ENCODE measurements at places on chromosomes 16 and 17.

- DNase-seq: no peak
Measured at GRCh38 chr17:56217921-56218320, 64.6 kb downstream of the ANKFN1 start.

DNA sequence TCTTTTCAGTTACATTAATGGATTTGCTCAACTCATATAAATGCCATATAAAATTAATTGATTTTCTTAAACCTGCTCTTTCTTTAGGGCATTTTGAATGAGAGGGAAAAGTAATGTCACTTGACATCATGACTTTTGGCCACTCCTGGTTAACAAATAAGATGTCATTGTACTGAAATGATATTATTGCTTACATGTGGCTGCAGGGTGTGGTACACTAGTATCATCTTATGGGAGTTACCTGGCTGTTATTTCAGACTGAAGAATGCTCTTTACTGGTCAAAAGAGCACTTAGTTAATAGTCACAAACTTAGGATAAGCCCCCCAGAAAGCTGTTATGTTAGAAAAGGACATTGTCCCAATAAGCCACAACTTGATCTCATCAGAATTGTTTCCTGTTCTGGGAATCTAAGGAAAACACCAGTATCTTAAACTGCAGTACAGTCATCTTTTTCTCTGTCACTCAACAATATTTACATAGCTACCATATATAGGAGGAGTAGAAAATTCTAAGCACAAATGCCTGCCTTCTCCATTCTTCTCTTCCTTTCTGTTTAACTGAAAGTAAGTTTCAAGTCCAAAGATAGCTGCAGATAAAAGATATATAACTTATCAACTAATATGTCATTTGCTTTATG is 53.9 kb upstream of the MRC2 start:
- no peak for DNase-seq

DNA sequence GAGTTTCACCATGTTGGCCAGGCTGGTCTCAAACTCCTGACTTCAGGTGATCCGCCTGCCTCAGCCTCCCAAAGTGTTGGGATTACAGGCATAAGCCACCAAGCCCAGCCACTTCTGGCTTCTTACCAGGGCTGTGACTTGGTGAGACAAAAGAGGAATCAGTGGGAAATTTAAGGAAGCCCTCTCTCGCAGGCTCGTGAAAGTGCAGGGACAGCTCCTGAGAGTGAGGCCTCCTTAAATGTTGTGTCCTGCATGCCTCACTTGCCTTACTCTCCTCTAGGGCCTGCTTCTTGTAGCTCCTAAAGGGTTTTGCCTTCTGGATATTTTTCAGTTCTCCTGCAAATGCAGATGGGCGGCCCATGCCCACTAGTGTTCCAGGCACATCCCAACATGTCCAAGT is 5.2 kb downstream of the AHSP start:
- no peak for DNase-seq

DNA sequence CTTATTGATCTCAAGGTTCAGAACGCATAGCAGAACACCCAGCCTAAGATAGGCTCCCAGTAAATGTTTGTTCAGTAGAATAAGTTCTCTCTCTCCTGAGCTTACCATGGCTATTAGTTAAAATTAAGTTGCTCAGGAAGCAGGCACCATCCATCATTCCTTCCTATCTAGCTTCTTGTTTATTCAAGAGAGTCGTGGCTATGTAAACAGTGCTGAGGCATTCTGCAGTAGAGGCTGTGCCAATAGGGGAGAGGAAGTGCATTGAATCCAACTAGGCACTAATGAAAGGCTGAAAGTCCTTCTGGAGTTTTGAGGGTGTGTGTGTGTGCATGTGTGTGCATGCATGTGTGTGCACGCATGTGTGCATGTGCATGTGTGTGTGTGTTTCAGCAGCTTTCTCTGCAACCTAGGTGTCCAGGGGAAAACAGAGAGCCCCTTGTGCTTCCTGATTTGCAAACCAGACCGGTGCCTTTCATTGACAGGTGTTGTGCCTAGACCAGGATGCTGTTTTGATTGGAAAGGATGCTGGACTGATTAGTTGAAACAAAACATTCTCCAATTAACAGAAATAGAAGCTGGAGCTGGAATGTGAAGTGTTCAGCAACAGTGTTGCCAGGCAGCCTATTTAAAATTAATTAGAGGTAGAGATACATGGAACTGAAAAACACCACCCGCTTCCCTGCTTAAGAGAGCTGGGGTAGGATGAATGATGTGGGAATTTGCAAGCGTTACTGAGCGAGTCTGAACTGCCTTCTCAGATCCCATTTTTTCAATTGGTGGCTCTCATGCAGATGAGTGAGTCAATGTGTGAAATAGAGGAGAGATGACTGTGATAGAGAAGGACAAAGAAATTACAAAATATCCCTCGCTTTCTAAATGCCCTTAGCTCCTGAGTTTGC is 103.3 kb upstream of the CLEC3A start:
- no peak for DNase-seq

- no peak for DNase-seq
Measured at GRCh38 chr17:20206068-20206467, 196.9 kb downstream of the SPECC1 start.

DNA sequence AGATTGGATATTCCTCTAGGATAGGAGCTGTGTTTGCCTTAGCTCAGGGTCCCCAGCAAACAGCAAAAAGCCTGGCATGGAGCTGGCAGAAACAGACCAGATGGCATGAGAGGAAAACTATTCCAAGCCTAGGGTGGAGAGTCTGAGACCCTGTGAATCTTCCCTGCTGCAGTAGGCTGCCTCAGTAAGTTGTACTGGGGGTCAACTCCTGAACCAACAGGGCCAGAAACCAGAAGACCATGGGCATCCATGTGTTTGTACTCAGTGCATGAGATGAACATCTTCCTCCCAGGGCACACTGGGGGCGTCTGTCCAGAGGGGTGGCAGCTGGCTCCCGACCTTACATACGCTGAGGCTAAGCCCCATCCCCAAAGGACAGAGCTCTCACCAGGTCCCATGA is 214.4 kb downstream of the C16orf78 start:
- DNase-seq: peak; percentile 7

- no peak for DNase-seq
Measured at GRCh38 chr17:79189305-79189704, 114.7 kb downstream of the ENGASE start.

- no peak for DNase-seq
Measured at GRCh38 chr16:87323727-87324410, 6.7 kb upstream of the C16orf95 start.

- DNase-seq: no peak
Measured at GRCh38 chr17:49401971-49402611, 12.6 kb downstream of the PHB1 start.

GRCh38 chr16:48636521-48636920 is 26.5 kb upstream of the N4BP1 start:
- DNase-seq: no peak

GRCh38 chr17:2909846-2910234 is 113.6 kb downstream of the RAP1GAP2 start:
- DNase-seq: no peak

DNA sequence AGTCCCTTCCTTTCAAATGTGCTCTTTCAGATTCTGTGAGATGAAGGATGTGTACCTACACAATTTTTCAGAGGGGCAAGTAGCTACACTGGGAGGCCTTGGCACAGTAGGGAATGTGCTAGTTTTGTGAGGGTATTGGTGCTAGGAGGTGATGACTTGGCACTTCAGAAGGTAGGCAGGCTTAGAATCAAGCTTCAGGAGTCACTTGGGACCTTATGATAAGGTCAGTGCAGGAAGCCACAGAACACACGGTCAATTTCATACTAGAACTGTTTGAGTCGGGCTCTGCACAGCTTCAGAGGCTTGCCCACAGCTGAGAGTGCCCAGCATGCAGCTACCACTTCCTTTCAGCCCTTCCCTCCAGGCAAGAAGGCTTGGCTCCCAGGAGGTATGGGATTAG is 6.1 kb downstream of the CMTM1 start:
- no peak for DNase-seq

DNA sequence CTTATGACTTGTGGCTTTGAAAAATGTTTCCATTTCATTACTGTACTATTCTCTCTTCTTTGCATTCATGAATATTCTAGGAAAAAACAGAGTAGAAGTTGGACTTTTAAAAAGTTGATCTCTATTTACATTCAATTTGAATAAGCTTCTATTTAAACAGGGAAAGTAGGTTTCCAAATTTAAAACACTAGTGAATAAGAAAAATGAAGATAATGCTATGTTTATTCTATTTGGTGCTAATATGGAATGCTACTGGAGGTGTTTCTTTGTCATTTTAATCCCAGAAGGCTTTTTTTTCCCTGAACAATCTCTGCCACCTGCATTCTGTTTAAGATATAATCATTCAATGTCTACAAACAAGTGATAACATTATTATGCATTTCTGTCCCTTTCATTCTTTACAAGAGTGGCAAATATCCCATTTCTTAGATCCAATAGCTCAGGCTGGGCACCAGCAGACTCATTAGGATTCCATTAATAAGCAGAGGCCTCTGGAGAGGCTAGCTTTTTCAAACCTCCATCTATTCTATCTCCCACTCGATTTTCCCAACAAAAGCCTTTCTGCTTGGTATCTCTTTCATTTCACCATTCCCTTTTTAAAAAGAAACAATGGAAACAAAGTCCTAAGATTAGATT is 1001.6 kb upstream of the CDH8 start:
- DNase-seq: no peak

GRCh38 chr17:82780195-82780594 is 28.3 kb downstream of the TBCD start:
- no peak for DNase-seq

DNA sequence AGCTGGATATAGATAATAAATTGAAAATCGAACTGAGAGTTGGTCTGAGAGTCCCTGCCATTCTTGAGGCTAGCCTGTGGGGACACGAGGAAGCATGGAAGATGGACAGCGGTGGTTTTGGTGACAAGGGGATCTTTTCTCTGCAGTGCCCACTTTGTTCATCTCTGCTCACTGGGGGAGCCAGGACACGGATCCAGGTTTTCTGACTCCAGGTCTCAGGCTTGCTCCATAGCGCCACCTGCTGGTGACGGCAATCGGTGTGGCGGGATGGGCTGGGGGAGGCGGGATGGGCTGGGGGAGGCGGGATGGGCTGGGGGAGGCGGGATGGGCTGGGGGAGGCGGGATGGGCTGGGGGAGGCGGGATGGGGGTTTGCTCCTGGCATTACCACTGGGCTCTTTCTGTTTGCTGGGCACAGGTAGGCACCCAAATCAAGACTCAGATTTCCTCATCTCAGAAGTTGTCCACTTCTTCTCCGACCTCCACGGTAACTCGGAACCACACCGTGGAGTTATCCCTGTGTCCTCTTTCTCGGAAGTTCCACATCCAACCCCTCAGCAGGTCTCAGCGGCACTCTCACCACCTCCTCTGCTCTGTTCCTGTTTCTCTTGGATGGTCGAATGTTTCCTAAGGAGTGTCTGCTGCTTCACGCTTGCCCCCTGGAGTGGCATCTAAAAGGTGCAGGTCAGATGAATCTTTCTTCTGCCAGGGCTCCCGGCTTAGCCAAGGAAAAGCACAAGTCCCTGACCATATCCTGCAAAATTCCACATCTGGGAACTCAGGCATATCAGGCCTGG is 142.4 kb downstream of the CYLD start:
- peak; percentile 65 for DNase-seq

GRCh38 chr17:37720989-37721388 is 23.9 kb downstream of the HNF1B start:
- no peak for DNase-seq

GRCh38 chr16:83723244-83723643 is 84.5 kb upstream of the HSBP1 start:
- DNase-seq: no peak

DNA sequence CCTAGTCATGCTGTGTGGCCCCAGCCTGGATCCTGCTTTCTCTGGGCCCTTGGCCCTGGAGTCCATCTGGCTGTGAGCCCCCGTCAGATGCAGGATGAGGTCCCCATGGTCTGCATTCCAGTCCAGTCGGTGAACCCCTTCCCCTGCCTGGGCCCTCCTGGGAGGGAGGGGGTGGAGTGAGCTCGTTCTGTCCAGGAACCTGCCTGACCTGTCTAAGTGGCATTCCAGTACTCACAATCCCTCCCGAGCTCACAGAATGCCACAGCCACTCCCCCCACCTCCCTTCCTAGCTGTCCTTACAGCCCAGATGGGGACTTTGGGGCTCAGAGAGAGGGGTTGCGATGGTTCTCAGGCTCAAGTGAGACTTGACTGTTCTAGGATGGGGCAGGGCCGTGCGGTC is 15.5 kb downstream of the SPNS2 start:
- no peak for DNase-seq

GRCh38 chr17:8160224-8160577 is 2.5 kb downstream of the VAMP2 start:
- DNase-seq: no peak

DNA sequence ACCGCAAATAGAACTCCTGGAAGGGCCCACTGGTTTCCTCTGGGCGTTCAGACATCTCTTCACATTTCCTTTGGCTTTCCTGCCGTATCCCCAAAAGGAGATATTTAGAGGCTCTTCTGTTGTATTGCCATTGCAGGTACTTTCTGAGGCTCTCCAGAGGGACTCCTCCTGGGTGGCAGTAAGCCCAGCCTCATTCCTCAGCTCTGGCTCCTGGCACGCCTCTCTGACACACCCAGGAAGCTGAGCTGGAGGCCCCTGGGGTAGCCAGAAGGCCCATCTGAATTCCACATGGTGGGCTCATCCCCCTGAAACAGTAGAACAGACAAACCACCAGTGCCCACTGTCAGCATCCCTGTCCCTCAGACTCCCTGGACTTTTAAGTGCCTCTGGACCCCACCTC is 206.7 kb downstream of the PARN start:
- no peak for DNase-seq

DNA sequence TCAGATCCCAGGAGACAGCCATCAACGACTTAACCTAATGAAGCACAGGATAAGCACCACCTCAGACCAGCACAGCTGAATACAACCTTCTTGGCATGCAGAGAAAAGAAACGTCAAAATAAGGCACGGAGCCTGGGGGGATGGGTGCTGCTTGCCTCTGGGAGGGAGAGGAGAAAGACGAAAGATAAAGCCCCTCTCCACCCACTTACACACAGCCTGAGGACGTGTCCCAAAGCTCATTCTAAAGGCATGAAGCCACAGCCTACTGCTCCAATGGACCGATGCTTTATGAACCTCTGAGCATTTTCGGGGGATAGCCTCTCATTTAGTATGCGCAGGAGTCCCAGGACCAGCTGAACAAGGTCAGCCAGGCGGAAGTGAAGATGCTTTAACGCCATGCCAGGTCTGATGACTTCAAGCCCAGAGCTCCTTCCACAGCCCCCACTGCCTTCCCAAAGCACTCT is 31.1 kb downstream of the ST3GAL2 start:
- no peak for DNase-seq

- no peak for DNase-seq
Measured at GRCh38 chr16:21727344-21727743, 63.6 kb downstream of the OTOA start.

GRCh38 chr17:62405451-62405850 is 18.2 kb upstream of the METTL2A start:
- DNase-seq: no peak

- DNase-seq: no peak
Measured at GRCh38 chr16:73216932-73217331, 169.0 kb upstream of the ZFHX3 start.

- no peak for DNase-seq
Measured at GRCh38 chr16:70438585-70438968, 323 bp downstream of the ST3GAL2 start.
